CD4-positive, alpha-beta T cell treated with Interleukin-15 for 1 hour (primary cell): ENCODE measurements at places on chromosomes 5 and 9.

DNA sequence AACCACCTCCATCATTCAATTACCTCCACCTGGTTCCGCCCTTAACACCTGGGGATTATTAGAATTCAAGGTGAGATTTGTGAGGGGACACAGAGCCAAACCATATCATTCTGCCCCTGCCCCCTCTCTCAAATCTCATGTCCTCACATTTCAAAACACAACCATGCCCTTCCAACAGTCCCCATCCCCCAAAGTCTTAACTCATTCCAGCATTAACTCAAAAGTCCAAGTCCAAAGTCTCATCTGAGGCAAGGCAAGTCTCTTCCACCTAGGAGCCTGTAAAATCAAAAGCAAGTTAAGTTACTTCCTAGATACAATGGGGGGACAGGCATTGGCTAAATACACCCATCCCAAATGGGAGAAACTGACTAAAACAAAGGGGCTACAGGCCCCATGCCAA is 18.8 kb downstream of the PSIP1 start:
- no peak for DNase-seq

DNA sequence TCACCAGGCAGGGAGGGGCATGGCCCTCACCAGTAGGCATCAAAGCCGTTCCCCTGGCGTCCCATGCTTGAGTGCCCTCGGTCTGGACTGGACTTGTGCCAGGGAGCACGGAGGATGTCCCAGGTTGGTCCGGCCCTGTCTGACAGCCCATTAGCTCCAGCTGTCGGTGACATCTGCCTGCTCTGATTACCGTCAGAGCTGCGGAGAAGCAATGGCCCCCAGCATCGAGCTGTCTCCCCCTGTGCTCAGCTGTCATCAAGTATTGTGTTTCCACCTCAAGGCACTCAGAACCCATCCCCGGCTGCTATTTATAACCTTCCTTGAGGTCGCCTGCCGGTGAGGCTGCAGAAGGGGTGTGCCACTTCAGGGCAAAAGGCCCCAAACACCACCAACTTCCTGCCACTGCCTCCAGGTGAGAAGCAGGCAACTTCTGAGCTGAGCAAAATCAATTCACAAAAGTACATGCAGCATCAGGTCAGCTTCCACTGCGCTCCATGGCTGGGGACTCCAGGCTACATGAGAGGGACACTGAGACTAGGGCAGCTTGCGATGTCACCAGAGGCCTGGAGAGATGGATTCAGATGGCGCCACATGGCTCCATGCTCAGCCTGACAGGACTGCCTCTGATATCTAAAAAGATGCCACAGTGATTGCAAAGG is 142.7 kb downstream of the C5orf15 start:
- DNase-seq, result peak; percentile 57

DNA sequence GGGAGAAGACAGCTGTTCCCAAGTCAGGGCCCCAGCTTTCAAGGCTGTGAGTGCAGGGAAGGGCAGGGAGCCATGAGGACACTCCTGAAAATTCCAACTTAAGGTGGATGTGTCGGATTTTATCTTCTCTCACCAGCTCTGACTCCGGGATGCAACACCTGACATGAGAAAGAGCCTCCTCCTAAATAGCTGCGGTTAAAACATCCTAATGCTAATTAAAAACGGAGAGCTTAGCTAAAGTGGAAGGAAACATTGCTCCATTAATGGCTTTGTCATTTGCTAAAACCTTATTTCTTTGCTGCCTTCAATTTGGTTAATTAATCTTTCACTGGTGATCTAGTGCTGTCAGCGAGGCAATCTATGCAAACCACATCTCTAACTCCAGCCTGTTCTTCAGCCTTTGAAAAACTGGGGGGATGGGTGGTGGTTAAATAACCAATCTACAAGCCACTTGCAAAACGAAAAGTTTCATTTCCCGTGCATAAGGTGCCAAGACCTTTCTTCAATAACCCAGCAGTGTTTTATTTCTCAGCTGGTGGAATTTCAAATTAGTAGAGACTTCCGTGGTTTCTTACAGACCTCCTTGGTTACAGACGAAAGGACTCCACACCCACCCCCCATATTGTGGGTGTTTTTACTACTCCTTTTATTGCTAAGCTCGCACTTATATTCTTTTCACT is 379.6 kb downstream of the MLLT3 start:
- DNase-seq, result peak; percentile 18

- DNase-seq, result no peak
Observed at GRCh38 chr5:35115920-35116319, 68.2 kb upstream of the AGXT2 start.

- DNase-seq, result no peak
Observed at GRCh38 chr9:88978034-88978433, 13.2 kb upstream of the S1PR3 start.

DNA sequence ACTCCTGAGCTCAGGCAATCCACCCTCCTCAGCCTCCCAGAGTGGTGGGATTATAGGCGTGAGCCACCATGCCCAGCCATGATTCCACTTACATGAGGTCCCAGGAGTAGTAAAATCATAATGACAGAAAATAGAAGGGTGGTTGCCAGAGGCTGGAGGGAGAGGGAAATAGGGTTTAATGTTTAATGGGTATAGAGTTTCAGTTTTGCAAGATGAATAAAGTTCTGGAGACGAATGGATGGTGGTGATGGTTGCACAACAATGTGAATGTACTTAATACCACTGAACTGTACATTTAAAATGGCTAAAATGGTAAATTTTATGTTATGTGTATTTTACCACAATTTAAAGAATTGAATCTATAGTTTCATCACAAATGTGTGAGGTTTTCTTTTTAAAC is 146.5 kb upstream of the ABCA1 start:
- no peak for DNase-seq

- no peak for DNase-seq
Observed at GRCh38 chr9:106438928-106439327, 424.0 kb upstream of the ZNF462 start.

DNA sequence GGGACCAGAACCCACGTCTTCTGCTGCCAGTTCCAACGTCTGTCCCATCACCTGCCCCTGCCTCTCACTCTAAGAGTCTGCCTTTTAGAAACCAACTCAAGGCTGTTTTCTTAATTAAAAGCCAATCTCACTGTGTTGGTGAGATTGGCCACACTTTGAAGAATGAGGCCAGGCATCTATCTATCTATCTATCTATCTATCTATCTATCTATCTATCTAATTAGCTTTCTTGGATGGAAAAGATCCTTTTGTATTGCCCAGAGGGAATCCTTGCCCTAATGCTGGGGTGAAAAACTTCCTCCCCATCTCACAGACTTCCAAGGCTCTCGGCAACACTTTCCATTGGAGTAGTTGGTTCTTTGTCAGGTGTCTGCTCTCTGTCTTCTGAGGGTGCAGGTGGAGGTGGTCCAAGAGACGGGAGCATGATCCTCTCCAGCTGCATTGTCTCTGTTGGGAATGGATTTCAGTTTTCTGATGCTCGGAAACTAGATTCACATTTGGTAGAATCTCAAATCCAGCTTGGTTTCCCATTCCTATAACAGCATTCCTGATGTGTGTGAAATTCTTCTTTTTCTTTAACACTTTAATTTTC is 57.9 kb downstream of the GALNT12 start:
- DNase-seq, result no peak

DNA sequence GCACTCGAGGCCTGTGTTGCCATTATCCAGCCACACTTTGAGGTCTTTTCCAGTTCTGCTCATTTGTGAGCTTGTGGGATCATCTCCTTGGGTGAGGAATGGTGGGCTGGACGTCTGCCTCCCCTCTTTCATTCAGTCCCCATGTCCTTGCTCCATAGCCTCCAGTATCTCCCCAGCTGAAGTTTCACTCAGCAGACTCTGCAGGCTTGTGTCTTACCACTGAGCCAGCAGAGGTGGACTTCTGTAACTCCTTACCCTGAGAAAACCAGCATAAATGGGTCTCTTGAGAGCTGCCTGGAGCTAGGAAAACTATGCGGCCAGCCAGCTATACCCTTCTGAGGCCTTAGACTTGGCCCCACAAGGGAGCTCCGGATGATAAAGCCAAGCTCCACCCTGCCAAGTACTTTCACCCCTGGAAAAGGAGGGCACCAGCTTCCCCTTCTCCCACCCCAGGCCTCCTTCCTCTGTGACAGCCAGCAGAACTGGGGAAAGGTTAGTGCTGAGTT is 12.2 kb downstream of the IRF1 start:
- no peak for DNase-seq

DNA sequence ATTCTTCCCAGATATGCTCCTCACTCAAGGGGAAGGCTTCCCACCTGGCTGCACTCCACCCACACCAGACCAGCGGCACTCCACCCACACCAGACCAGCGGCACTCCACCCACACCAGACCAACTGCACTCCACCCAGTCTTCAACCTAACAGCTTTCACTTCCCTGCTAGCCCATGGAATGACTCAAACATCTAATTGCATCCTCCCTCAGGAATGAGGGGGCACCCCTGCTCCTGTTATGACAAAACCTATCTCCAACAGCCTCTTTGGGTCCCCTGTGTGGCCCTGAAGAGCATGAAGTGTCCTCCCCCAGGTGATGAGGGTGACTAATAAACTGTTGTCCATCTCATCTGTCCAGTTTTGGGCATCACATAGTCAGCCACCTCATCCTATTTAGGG is 556.6 kb upstream of the TUSC1 start:
- no peak for DNase-seq

GRCh38 chr5:1299961-1300360 is 5.1 kb upstream of the TERT start:
- DNase-seq, result no peak

- no peak for DNase-seq
Observed at GRCh38 chr9:38041564-38042243, 27.3 kb downstream of the SHB start.

DNA sequence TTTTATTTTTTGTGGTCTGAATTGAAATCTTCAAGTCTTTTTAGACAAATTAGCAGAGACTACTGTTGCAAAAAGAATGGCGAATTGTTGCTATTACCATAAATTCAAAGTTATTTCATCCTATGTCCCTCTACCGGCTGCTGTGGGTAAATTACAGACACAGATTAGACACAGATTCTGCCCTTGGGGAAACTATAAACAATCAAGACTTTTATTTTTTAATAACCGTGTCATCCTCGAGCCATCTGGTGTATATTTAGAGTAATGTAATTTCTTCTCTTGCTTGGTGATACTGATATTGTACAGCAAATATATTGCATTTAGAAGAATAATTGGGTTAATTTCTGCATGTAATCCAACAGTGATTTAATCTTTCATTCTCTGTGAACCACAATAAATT is 228.0 kb upstream of the ADAMTSL1 start:
- no peak for DNase-seq

DNA sequence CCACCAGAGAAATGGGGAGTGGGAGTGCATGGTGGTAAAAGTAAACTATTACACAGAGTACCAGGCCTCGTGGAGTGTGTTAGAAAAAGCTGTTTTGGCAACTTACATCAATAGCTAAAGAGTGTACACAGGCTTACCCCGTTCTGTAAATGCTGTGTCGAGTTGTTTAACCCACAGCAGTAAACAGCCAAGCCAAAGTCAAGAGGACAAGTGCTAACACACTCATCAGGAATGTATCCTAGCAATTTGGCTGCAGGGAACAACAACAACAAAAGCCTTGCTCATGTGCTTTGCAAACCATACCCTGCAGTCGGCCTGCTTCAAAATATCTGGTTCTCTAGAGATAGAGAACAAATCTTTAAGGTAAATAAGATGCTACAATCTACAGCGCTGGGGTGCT is 15.9 kb downstream of the DAP start:
- no peak for DNase-seq

DNA sequence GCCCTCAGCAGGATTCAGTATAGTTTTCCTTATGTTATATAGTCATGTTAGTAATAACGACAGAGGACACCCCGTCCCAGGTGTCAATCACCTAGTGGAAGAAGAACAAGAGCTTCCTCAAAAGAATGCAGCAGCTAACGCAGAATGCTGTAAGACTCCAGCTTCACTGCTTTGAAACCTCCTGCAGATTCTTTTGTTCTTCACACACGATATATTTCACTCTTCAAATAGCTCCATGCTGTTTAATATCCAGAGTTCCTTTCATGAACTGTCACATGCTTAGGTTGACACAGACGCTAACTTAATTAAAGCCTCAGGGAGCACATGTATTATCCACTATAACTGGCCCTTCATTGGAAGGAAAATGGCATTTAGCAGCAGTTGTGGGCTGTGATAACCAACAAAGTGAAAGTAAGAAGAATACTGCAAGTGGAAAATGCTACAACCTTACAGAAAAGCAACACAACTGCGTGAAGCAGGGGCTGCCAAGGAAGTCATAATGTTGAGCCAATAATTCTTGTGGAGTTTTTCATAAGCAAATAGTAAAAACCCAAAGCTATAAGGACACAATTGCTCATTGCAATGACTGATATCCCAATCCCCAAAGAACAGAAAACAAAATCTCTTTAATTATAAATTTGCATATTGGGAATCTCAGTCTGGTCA is 387.5 kb downstream of the PLK2 start:
- no peak for DNase-seq

DNA sequence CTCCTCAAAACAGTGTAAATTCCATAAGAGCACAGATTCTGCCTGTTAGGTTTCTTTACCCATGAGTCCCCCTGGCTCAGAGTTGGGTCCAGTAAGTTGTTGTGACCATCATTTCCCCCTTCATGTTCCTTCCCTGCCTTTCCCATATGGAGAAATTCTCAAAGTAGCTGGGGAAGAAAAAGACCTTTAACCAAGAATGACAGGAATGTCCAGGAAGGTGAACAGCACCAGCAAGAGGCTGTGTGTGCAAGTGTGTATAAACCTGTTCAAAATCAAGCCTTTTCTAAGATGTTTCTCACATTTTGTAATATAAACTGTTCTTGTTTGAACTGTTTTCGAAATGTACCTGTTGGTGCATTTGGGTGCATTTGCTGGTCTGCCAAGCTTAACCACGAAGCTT is 238.2 kb downstream of the SLIT3 start:
- DNase-seq, result no peak

GRCh38 chr9:91741522-91741921 is 208.5 kb downstream of the ROR2 start:
- no peak for DNase-seq

DNA sequence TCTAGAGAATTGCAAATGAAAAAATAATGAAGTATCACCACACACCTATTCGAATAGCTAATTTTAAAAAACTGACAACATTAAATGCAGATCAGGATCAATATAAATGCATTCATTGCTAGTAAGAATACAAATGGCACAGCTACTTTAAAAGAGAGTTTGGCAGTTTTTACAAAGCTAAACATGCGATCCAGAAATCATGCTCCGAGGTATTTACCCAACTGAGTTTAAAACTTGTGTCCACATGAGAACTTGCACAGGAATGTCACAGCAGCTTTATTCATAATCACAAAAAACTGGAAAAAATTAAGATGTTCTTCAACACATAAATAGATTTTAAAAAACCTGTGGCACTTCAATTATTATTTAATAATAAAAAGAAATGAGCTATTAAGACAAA is 345.5 kb upstream of the TRPC7 start:
- no peak for DNase-seq

GRCh38 chr9:110112792-110113191 is 95.2 kb downstream of the C9orf152 start:
- DNase-seq, result no peak

GRCh38 chr9:76459694-76460635 is 983 bp downstream of the GCNT1 start:
- DNase-seq, result no peak

- DNase-seq, result no peak
Observed at GRCh38 chr5:66010476-66010875, 84.1 kb downstream of the ERBIN start.

GRCh38 chr5:67515020-67515689 is 318.6 kb upstream of the CD180 start:
- DNase-seq, result peak; percentile 20

- no peak for DNase-seq
Observed at GRCh38 chr5:30600892-30601291, 592.6 kb upstream of the CDH6 start.
